ENCODE measurements at places on chromosomes 12 and 14. TPM values are rescaled to one million over a fixed set of nuclear protein-coding genes. Genes with fewer than 3 reads are reported as not detected.
A peak's percentile ranks its signal among the peaks of the same experiment; 100 is the strongest.

DNA sequence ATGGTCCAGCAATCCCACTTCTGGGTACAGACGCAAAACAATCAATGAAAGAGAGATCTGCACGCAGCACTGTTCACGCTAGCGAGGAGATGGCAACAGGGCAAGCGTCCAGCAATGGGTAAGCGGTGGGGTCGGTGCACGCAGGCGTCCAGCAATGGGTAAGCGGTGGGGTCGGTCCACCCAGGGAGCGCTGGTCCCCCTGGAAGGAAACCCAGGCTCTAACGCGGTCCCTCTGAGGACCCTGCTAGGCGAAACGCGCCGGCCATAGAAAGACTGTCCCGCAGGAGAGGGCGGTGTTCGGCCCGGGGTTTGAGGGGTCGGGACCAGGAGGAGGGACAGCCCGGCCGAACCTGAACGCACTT lies 618 bp upstream of the PGAM5 start:
- H3K27me3 ChIP-seq = no peaks in the 10 kb centered on the region
- peak overlapping the region; percentile 81 for H3K27ac ChIP-seq

- DNase-seq = no peak
- H3K27me3 ChIP-seq = no peaks in the 10 kb centered on the region
- H3K4me1 ChIP-seq = peaks cover 14% of the 10 kb centered on the region
- no peak overlapping the region for H3K27ac ChIP-seq
Measured at GRCh38 chr12:19561411-19561961, 122.2 kb downstream of the AEBP2 start.

Gene RPS6KL1
- total RNA-seq = 3.6 TPM

- H3K36me3 ChIP-seq = peaks cover 14% of the 10 kb centered on the region
- H3K27ac ChIP-seq = peak overlapping the region; percentile 99
- H3K27me3 ChIP-seq = no peaks in the 10 kb centered on the region
- peak; percentile 53 for DNase-seq
- H3K4me1 ChIP-seq = peaks cover 55% of the 10 kb centered on the region
Measured at GRCh38 chr12:69240631-69240995, 1.2 kb downstream of the CPSF6 start.

GRCh38 chr12:76226397-76226796 lies 121.8 kb downstream of the BBS10 start:
- H3K27ac ChIP-seq = no peak overlapping the region
- no peak overlapping the region for H3K4me3 ChIP-seq
- DNase-seq = no peak
- H3K4me1 ChIP-seq = peaks cover 10% of the 10 kb centered on the region
- H3K36me3 ChIP-seq = no peaks in the 10 kb centered on the region

DNA sequence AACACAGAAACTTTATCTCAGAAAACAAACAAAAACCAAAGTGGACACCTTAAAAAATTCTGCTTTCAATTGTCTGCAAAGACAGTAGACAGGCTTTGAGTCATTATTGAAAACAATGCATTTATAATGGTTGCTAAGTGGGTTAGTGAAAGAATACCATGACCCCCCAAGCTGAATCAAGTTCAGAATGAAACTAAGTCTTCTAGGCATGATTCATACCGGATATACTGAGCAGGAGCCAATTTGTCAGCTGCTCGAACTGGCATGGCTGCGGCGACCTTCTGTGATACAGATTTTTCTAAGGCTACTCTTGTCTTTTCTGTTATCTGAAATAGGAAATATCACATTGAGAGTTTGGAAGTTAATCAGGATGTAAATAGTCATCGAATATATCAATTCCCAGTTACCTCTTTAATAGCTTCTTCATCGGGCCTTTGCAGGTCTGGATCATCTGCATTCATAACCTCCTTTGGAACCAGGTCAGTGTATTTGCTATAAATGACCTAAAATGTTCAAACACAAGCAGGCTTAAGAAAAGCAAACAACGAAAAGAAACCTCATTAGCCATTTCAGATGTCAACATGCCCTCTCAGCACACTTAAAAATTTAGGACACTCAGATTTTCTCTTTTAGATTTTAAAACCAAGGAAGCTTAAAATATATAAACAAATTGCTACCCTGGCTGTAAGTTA lies 22.3 kb downstream of the SNW1 start:
- H3K4me3 ChIP-seq = peak overlapping the region; percentile 36
- DNase-seq = peak; percentile 68

GRCh38 chr14:104135904-104136471 lies 2.4 kb upstream of the KIF26A start:
- no peaks in the 10 kb centered on the region for H3K36me3 ChIP-seq
- H3K4me3 ChIP-seq = no peak overlapping the region
- peaks cover 5% of the 10 kb centered on the region for H3K4me1 ChIP-seq
- H3K27ac ChIP-seq = no peak overlapping the region
- DNase-seq = no peak

Gene FAM222A
- total RNA-seq = 1.6 TPM

GRCh38 chr12:49296034-49296835 lies 1.3 kb downstream of the PRPH start:
- H3K27ac ChIP-seq = no peak overlapping the region
- H3K4me3 ChIP-seq = peak overlapping the region; percentile 67
- H3K36me3 ChIP-seq = no peaks in the 10 kb centered on the region
- DNase-seq = peak; percentile 77
- H3K27me3 ChIP-seq = peaks cover 63% of the 10 kb centered on the region

- peaks cover 18% of the 10 kb centered on the region for H3K36me3 ChIP-seq
- DNase-seq = no peak
- no peak overlapping the region for H3K27ac ChIP-seq
Measured at GRCh38 chr12:26769611-26770010, 63.4 kb downstream of the ITPR2 start.

- no peak overlapping the region for H3K4me3 ChIP-seq
- no peak for DNase-seq
- no peak overlapping the region for H3K27ac ChIP-seq
- no peaks in the 10 kb centered on the region for H3K36me3 ChIP-seq
- no peaks in the 10 kb centered on the region for H3K27me3 ChIP-seq
Measured at GRCh38 chr12:43109631-43110345, 442.2 kb downstream of the ADAMTS20 start.

DNA sequence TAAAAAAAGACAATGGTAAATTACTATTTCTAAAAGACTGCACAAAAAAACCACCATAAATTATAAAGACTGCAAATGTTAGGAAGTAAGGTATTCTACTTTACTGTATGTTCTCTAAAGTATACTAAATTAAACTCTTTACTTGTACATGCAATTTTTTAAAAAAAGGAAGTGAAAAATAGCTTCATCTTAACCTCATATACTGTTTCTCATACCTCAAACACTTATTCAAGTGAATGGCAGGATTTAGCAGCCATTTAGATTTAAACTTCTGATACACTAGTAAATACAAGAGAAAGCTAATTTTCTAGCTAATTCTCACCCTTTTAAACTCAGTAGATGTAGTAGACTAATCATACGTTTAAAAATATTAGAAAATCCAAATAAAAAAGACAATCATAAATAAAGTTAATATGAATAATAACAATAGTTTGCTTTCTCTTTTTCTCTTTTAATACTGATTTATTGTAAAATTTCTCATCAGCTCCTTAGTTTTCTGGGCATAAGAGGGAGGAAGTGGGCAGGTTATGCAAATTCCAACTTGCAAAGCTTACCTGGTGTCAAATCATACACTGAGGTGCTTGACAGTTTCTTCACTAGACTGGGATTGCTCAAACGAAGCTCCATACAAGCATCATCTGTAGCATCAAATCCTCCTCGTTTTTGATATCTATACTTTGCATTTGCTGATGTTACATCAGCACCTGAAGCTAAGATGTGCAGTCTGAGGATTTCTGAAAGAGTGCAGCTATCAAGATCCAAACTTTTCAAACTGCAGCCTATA lies 71.0 kb upstream of the CFL2 start:
- H3K36me3 ChIP-seq = peaks cover 50% of the 10 kb centered on the region
- peaks cover 21% of the 10 kb centered on the region for H3K4me1 ChIP-seq
- H3K27ac ChIP-seq = no peak overlapping the region
- no peak overlapping the region for H3K4me3 ChIP-seq

DNA sequence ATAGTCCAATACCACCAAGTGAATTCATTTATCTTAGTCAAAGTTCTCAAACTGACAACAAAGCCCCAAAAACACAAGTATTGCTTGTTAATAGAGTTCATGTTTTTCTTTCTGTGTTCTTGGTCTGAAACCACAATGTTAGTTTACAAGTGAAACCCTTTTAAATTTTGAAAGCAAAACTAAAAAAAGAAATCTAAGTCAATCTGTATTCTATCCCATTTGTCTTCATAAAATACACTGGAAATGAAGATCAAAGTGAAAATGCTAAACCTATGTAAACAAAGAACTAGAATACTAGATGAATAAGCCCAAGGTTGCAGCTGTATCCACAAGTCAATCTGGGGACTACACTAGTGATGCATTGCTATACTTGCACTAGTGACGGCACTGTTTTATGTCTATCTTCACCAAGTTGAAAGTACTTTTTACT lies 10.4 kb downstream of the MAP4K5 start:
- peaks cover 13% of the 10 kb centered on the region for H3K36me3 ChIP-seq
- H3K27ac ChIP-seq = peak overlapping the region; percentile 93
- no peaks in the 10 kb centered on the region for H3K27me3 ChIP-seq
- H3K4me3 ChIP-seq = peak overlapping the region; percentile 76
- H3K4me1 ChIP-seq = peaks cover 43% of the 10 kb centered on the region

DNA sequence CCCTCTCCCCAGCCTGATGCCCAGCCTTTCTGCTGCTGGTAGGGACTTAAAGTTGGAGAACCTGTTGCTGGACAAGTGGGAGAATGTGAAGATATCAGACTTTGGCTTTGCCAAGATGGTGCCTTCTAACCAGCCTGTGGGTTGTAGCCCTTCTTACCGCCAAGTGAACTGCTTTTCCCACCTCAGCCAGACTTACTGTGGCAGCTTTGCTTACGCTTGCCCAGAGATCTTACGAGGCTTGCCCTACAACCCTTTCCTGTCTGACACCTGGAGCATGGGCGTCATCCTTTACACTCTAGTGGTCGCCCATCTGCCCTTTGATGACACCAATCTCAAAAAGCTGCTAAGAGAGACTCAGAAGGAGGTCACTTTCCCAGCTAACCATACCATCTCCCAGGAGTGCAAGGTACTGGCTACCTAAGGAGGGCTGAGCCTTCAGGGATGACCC lies 1.6 kb downstream of the TSSK4 start:
- H3K27ac ChIP-seq = no peak overlapping the region
- no peak for DNase-seq
- H3K4me3 ChIP-seq = no peak overlapping the region
- H3K4me1 ChIP-seq = peaks cover 19% of the 10 kb centered on the region
- H3K36me3 ChIP-seq = peaks cover 75% of the 10 kb centered on the region
- no peaks in the 10 kb centered on the region for H3K27me3 ChIP-seq

GRCh38 chr14:20707622-20708021 lies 19.1 kb downstream of the ANG start:
- peaks cover 6% of the 10 kb centered on the region for H3K27me3 ChIP-seq
- no peaks in the 10 kb centered on the region for H3K36me3 ChIP-seq
- H3K4me1 ChIP-seq = no peaks in the 10 kb centered on the region
- no peak overlapping the region for H3K27ac ChIP-seq
- H3K4me3 ChIP-seq = no peak overlapping the region
- no peak for DNase-seq

GRCh38 chr12:27534060-27534764 lies 10.2 kb downstream of the PPFIBP1 start:
- no peak overlapping the region for H3K27ac ChIP-seq
- peak; percentile 52 for DNase-seq
- H3K27me3 ChIP-seq = peaks cover 27% of the 10 kb centered on the region
- H3K4me3 ChIP-seq = no peak overlapping the region
- H3K4me1 ChIP-seq = peaks cover 24% of the 10 kb centered on the region

Gene NGDN
- total RNA-seq = 53.0 TPM

- no peak overlapping the region for H3K4me3 ChIP-seq
- H3K4me1 ChIP-seq = no peaks in the 10 kb centered on the region
- H3K36me3 ChIP-seq = no peaks in the 10 kb centered on the region
- peaks cover 2% of the 10 kb centered on the region for H3K27me3 ChIP-seq
- H3K27ac ChIP-seq = no peak overlapping the region
Measured at GRCh38 chr14:96089401-96089800, 50.2 kb downstream of the C14orf132 start.

DNA sequence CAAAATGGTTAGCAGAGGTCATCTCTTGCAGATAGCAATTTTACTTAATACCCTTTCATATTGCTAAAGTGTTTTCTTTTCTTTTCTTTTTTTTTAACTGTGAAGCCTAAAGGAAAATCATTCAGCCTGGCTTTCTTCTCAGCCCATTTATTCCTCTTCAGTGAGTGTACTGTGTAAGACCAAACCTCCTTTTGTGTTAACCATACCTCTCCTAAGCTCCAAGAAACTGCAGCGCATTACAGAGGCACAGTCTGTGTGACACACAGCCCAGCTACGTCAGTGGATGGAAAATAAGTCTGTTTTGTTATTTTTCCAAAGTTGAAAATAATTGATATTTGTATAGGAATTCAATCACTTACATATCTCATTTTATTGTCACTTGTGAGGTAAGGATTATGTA lies 21.7 kb downstream of the DCAF5 start:
- H3K27me3 ChIP-seq = no peaks in the 10 kb centered on the region
- H3K4me3 ChIP-seq = no peak overlapping the region
- DNase-seq = no peak
- H3K27ac ChIP-seq = no peak overlapping the region

DNA sequence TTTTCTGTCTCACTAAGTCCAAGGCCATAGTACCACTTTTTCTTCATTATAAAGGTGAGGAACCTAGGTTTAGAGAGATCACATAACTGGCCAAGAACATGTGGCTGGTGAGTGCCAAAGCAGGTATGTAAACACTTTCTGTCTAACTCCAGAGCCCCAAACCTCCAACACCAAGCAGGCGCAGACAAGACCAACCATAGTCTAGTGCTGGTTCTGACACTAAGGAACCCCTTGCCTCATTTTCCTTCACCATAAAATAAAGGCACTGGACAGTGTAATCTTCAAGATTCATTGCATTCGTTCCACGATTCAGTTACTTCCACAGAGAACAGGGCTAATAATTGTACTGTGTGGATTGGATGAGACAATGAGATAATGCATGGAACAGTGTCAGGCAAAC lies 71.0 kb downstream of the NPAS3 start:
- no peak for DNase-seq
- no peak overlapping the region for H3K4me3 ChIP-seq
- no peaks in the 10 kb centered on the region for H3K36me3 ChIP-seq
- H3K27ac ChIP-seq = no peak overlapping the region
- H3K27me3 ChIP-seq = no peaks in the 10 kb centered on the region
- no peaks in the 10 kb centered on the region for H3K4me1 ChIP-seq

DNA sequence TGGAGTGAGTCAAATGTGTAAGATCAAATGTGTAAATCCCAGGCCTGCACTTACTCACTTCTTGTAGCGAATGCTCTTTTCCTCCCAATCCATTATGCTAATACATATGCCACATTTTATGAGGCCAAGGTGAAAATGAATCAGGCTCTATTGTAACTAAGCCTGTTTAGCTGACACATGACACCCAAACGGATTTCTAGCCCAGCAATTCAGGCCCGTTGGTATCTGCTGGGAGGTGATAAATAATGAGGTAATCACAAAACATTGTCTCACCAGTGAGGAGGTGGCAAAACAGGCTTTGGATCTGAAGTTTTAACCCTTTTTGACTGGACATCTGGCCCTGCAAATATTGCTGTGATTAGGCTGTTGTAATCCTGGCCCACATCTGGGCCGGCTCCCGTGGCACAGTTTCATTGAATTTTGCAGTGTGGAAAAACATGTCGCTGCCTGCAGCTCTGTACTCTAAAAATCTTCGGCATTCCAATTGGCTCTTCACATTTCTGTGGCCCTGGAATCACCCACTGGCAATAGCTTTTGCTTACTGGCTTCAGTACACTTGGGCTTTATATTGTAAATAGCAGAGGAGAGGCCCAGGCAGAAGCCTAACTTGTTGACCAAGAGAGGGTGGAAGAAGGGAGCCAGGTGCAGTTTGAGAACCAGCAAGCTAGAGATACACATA lies 106.1 kb downstream of the PAX9 start:
- no peaks in the 10 kb centered on the region for H3K27me3 ChIP-seq
- no peak overlapping the region for H3K4me3 ChIP-seq
- H3K36me3 ChIP-seq = no peaks in the 10 kb centered on the region
- H3K27ac ChIP-seq = no peak overlapping the region

Gene BEST3
- total RNA-seq = not detected
